ENCODE measurements at places on chromosomes 6 and 20. TPM values are rescaled to one million over a fixed set of nuclear protein-coding genes. Genes with fewer than 3 reads are reported as not detected.

Gene BTN1A1
- total RNA-seq: not detected

Gene PRSS35
- total RNA-seq: not detected

Gene PRDM13
- not detected for total RNA-seq

Gene CCR6
- not detected for total RNA-seq

Gene CASP8AP2
- 17.4 TPM for total RNA-seq
